ENCODE measurements at places on chromosomes 2 and 18.
A peak's percentile ranks its signal among the peaks of the same experiment; 100 is the strongest.

- peak; percentile 7 for DNase-seq
Observed at GRCh38 chr2:205681401-205682238, 681 bp upstream of the NRP2 start.

GRCh38 chr2:128734521-128735295 is 416.0 kb upstream of the HS6ST1 start:
- DNase-seq, result no peak

- peak; percentile 5 for DNase-seq
Observed at GRCh38 chr2:138846216-138846821, 66.1 kb upstream of the NXPH2 start.

DNA sequence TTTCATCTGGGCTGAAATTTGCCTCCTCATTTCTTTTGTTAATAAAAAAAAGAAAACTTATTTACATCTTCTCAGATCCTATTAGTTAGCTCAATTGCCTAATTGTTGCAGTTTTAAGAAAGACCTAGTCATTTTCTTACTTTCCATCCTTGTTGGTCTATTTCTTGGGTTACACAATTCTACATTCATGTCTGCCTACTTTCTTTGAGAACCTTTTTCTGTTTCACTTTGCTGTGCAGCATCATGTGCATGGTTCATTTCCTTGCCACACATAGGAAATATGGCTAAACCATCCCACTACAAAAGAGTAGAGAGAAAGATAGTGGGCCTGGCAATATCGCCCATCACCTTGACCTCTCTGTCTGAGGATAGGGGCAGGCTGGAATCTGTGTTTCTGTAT is 780.7 kb upstream of the FANCL start:
- DNase-seq, result no peak

All from kidney glomerular epithelial cell (primary cell).